Activated T-helper 9 cell treated with anti-CD3 and anti-CD28 coated beads, Interleukin-2, amount 50 U/mL, for 16 hours (primary cell): ENCODE measurements at places on chromosomes 3 and 15.

DNA sequence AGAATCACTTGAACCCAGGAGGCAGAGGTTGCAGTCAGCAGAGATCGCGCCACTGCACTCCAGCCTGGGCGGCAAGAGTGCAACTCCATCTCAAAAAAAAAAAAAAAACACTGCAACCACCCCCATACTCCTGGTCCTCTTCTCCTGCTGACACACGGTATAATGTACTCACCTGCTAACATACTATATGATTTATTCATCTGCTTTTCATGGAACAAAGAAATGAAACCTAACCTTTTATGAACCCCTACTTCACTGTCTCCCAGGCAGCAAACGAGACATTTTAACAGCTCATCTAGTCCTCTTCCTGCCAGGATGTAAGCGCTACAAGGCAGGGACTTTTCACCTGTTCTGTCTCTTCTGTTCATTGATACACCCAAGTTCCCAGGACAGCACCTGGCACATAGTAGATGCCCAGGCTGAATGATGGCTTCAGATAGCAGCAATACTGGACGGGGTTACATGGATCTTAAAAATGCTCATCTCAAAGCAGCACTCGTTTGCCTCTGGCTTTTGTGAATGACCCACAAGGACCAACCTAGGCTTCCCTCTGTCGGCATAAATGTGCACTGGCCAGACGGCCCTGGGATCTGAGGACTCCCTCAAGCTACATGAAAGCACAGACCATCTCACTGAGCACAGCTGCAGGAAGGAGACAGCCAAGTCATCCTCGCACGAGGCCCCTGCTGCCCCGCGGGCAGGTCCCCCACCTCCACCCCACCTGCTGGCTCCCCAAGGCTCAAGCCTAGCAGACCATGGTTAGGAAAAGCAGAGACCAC, 20.3 kb downstream of the XXYLT1 start:
- DNase-seq, result no peak

- DNase-seq, result no peak
These were observed 112.2 kb upstream of the LRRFIP2 start for GRCh38 chr3:37286569-37286968.

DNA sequence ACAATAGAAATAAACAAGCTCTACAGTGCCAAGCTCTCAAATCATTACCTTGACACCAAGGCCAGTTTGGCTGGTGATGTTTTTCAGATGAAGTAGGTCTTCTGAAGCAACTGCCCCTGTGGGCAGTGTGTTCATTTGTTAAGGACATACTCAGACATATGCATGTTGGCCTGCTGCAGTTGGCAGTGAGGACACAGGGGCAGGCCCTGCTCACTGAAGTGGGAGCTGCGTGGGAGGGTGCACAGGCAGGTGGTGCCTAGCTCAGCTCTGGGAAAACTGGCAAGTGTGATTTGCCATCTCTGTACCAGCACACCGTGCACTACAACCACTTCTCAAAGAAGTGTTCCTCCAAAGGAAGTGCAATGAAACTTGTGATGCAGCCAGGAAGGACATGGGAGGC, 28.5 kb upstream of the SNRK start:
- DNase-seq, result no peak

- no peak for DNase-seq
These were observed 109.5 kb downstream of the SSR3 start for GRCh38 chr3:156445117-156446090.

- no peak for DNase-seq
These were observed 101.2 kb downstream of the CHST2 start for GRCh38 chr3:143220741-143221140.

- DNase-seq, result no peak
These were observed 19.0 kb upstream of the TRAK1 start for GRCh38 chr3:42071904-42072812.

GRCh38 chr3:135238871-135239614, 444.0 kb downstream of the EPHB1 start:
- no peak for DNase-seq

- DNase-seq, result no peak
These were observed 19.6 kb downstream of the FLNB start for GRCh38 chr3:58027704-58028317.

GRCh38 chr3:46470831-46471230, 6.1 kb upstream of the LTF start:
- no peak for DNase-seq

GRCh38 chr3:168212664-168213285, 117.1 kb upstream of the GOLIM4 start:
- no peak for DNase-seq
